ENCODE measurements at places on chromosomes 2 and 18. TPM values are rescaled to one million over a fixed set of nuclear protein-coding genes. Genes with fewer than 3 reads are reported as not detected.

UGT1A8 gene
- total RNA-seq, result 0.18 TPM

DNA sequence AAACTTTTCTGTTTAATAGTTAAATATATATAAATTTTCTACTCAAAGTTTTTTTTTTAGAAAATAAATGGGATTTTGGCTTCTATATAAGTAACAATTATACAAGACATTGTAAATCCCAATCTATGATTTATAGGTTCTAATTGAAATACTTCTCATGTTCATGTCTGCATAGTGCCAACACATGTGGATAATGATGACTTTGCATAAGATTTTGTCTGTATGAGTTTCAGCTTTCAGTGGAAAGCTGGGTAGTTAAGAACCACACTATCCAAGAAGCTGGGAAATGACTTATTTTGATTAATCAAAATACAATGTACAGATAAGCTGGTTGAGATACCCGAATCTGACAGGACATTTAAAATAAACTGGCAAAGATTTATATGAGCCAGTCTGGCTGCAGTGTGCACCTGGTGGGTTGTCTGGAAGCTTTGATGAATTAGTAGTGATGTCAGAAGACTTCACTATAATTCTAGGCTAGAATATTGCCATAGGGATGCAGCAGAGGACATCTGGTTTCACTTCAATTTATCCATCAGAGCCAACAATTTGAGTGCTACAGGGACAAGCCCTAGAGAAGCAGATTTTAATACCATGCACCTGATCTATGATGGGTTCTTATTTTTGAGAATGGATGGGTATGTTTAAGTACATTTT lies 45.4 kb downstream of the EML6 start:
- peak; percentile 71 for DNase-seq
- peak overlapping the region; percentile 94 for H3K27ac ChIP-seq
- peaks cover 64% of the 10 kb centered on the region for H3K4me1 ChIP-seq

CFAP65 gene
- total RNA-seq, result 0.11 TPM

DNA sequence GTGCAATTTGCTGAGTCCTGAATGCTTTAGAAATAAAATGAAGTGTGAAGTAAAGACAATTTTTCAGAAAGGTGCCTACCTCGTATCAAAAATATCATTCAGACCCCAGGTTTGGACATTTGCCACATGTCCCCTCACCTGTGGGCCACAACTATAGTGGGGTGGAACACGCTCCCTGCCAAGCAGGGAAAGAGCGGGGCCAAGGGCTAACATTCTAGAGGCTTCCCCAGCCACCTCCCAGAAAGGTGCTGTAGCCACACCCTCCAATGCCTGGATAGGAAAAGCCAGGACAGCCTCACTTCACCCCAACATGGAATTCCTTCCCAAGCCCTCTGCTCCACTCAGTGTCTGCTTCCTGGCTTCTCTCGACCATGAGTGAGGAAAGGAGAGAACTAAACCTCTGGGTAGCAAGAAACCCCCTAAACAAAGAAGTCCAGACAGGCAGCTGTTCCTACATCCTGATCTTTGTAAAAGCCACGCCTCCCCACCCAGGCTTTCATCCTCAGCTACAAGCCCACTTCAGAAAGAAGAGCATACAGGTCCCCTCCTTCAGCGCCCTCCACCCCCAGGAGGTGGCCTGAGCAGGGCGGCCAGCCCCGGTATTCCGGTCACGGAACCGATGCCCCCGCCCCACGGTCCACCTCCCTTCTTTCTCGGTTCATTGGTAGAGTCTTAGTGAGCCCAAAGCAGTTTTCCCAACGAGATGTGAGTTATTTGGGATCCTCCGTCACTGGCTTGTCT lies 2.1 kb downstream of the COL6A3 start:
- no peak overlapping the region for H3K27ac ChIP-seq
- no peaks in the 10 kb centered on the region for H3K27me3 ChIP-seq
- H3K36me3 ChIP-seq, result no peaks in the 10 kb centered on the region
- H3K4me3 ChIP-seq, result no peak overlapping the region
- no peak for DNase-seq

DNA sequence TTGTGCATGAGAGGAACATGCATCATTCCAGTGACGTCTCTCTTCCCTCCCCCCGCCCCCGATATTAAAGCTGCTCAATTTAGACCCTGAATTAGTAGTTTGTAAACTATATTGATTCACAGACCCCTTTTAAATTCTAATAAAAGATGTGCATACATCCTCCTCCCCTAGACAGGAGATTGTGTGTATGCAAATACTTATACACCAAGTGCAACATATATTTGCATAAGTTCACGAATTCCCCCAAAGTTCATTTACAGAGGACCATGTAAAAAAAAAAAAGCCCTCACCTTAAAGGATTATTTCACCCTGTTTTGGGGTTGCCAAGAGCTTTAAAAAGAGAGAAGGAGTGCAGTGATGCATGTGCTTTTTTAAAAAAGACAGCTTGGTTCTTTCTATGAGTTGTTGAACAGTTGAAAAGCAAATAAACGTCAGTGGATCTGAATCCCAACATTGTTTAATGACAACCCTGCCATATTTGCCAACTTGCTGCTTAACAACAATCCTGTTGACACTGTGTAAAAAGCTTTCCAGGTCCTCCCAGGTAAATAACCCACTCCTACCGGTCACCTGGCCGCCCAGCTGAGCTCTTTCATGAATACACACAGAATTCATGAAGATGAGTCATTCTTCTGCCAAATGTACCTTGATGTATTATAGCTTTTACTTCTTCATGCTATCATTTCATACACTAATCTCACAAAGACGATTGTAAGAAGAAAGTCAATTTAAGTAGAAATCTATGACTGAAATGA lies 211.5 kb downstream of the IKZF2 start:
- H3K27me3 ChIP-seq, result no peaks in the 10 kb centered on the region
- H3K27ac ChIP-seq, result no peak overlapping the region
- H3K4me3 ChIP-seq, result no peak overlapping the region
- no peaks in the 10 kb centered on the region for H3K36me3 ChIP-seq
- no peak for DNase-seq

CNTNAP5 gene
- total RNA-seq, result 0.25 TPM
